ENCODE measurements at places on chromosomes 6 and 20.

GRCh38 chr6:2914318-2914660 lies 11.2 kb upstream of the SERPINB9 start:
- peak; percentile 9 for DNase-seq

- no peak for DNase-seq
Measured at GRCh38 chr6:68082086-68082485, 553.0 kb upstream of the ADGRB3 start.

DNA sequence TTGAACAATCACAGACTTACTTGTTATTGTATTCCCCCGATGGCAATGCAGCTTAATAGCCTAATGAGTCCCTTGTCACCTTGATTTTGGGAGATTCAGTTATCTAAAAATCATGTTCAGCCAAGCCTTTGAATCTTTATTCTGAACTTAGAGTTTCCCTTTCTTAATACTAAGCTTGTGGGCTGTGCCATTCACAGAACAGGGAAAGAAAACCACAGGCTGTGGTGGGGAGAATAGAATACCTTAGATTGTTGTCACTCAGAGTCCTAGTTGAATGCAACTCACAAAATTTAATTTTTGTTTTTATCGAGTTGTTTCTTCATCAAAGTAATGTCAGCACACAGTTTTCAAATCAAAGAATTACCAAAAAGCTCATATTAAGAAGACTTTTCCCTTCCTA lies 37.4 kb downstream of the RFPL4B start:
- no peak for DNase-seq

- DNase-seq: no peak
Measured at GRCh38 chr6:75673884-75674283, 72.2 kb downstream of the SENP6 start.

DNA sequence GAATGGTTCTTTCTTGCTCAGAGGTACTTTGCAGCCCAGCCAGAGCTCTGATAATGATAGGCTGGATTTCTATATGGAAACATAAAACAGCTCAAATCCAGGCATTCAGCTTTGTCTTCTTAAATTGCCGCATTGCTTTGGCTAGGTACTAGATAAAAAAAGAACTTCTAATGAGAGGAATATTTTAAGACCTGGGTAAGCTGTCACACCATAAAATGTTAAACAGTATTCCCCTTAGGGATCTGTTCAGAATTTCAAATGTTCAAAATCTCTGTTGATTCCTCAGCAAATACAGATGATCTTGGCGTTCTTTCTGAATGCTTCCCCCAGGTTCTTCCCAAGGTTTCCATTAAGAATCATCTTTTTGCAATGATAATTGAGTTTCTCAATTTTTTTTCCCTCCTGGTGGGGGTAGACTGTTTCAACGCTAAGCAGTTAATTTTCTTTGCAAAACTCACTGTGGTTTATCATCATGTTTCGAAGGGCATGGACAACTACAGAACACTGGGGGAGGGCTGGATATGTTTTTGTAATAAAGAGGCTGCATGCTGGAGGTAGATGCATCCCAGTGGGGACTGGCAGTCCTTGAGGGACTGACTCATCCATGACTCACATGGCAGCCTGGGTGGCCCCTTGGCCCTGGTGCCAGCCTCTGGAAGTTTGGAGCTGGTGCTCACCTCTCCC lies 31.0 kb downstream of the TIAM2 start:
- peak; percentile 83 for DNase-seq

DNA sequence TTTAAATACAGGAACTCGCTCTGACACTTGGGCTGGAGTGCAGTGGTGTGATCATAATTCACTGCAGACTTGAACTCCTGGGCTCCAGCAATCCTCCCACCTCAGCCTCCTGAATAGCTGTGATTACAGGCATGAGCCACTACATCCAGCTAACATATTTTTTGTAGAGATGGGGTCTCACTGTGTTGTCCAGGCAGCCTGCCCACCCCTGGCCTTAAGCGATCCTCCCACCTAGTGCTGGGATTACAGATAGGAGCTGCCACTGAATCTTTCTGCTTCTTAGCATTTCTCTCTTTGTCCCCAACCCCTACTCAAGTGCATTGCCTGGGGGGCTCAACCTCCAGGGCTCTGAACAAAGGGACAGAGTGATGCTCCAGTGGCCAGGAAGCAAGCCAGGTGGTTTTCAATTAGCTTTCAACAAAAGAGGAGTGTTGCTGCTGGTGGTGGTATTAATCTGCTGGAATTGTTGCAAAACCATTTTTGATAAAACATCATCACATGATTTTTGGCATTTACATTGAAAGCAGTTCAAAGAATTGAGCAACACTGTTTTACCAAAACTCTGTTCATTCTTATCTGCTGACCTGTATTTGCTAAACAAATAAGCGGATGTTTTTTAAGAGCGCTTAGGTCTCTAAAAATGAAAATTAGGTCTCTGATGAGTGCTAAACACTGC lies 40.4 kb upstream of the BPIFA2 start:
- DNase-seq: peak; percentile 64

DNA sequence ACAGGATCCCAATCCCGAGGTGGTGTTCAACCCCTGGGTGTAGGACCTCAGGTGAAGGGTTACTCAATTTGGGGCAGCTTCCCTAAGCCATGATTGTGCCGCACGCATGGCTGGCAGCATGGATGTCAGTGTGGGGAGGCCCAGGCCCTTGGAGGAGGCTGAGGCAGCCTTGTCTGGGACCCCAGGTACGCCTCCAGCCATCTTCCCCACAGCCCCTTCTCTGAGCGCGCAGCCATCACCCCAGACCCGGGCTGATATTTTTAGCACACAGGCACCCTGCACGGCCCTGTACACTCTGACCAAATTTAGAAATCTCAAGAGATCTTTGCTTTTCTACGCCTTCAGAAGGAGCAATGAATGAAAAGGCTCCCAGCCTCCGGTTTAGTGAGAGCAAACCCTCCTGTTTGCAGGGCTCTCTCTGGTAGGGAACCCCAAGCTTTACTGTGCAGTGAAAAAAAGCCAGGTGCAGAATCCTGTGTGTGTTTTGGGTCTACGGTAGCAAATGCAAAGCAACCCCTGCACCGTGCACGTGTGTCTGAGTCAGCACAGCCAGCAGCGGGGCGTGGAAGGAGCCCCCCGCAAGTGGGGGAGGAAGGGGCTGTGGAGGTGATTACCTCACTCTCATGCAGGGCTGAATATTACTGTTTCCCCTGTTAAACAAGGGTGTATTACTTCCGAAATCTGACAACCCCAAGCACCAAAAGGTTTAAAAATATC lies 44.3 kb downstream of the CTCFL start:
- DNase-seq: no peak

All from bronchial epithelial cell (primary cell).